ENCODE measurements at places on chromosomes 2 and 18.

DNA sequence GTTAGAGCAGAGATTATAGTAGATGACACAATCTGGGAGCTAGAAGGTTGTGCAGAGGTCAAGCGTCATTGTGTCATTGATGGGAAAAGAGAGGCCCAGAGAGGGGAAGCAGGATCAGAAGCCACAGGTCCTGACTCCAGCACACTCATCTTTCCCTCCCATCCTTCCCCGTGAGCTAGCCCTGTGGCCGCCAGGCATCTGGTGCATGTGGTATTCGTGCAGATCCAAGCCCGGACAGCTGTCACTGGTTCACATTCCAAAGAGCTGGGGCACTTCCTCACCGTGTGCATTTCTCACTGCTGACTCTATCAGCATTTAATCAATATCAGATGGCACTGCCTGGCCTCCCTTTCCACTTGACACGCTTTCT, 94.1 kb upstream of the THOC1 start:
- DNase-seq = no peak

DNA sequence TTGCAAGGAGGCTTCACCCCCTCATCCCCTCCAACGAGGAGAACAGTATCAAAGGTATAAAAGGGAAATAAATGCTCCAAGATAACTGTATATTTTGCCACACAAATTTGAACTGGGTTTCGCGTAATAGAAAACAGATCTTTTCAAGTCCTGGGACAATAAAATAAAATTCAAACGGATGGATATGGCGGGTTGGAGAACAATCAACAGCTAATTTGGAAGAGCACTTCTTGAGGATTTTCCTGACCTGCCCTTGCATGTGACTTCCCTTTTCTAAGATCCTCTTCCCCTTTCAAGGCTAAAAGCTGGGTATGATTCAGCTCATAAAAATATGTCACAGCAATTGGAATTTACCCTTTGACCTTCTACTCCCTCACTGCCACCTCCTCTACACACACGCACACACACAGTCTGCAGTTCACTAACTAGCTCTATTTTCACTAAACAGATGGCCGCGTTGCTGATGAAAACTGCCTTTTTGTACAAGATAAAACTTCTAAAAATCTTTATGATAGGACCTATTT, 386.9 kb downstream of the FIGN start:
- no peak for DNase-seq

- DNase-seq = no peak
Observed at GRCh38 chr2:223324402-223324801, 272.4 kb downstream of the KCNE4 start.

- DNase-seq = no peak
Observed at GRCh38 chr2:13604951-13605661, 888.4 kb downstream of the TRIB2 start.

DNA sequence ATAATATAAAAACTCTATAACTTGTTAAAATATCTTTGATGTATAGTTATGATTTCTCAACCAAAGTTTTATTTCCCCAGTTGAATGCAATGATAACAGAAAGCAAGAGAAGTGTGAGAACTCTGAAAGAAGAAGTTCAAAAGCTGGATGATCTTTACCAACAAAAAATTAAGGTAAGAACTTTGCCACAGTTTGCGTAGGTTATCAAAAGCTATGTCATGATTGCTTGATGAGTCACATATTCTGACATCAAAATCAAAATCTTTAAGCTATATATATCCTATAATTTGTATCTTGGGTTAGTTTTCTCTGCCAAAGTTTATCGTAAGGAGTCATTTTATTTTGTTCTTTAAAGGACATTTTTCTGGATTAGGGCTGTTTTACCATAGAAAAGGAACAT, 35.0 kb downstream of the NDC80 start:
- no peak for DNase-seq

GRCh38 chr2:100756704-100757103, 63.2 kb upstream of the NPAS2 start:
- no peak for DNase-seq
